ENCODE measurements at places on chromosomes 5 and 9.

DNA sequence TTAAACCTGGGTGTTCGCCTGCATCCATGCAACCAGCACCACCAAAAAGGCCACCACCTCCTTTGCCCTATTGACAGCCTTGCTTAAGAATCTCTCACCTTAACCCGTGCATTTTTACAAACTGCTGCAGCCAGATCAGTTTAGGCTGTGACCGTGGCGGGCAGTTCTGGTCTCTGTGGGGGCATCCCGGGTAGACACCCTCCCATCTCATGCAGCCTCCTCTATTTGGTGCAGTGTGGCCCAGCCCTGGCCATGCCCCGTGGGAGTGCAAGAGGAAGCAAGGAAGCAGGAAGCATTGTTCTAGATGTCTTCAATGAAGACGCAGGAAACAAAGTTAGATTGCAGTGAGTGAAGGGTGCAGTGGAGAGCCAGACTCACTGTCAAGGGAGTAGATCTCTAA, 108.8 kb upstream of the MVB12B start:
- no peak for DNase-seq

DNA sequence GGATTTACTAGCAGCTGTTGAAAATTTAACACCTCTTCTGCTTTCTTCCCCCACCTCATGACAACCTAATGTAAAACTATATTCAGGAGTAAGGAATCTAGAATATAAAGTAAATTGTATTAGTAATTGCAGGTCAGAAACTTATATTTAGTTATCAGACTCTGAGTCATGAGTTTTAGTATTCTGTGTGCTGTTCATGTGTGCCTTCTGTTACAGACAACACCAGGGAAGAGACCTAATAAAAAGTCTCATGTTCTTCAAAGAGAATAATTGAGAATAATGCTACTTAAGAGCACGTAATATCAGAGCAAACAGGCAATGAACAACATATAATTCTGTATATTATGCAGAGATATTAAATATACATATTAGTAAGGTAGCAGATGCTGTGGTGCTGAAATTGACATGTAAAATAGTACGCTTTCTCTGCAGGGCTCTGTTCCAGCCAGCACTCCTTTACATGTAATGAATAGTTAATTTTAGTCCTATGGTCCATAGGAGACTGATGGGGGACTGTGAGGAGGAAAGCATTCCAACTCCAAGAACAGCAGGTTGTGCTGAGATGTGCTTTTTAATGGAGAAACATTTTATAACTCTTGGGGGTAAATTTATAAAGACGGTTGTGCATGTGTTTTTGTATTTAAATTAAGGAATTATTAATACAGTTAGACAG, 106.4 kb downstream of the ZSWIM6 start:
- no peak for DNase-seq

DNA sequence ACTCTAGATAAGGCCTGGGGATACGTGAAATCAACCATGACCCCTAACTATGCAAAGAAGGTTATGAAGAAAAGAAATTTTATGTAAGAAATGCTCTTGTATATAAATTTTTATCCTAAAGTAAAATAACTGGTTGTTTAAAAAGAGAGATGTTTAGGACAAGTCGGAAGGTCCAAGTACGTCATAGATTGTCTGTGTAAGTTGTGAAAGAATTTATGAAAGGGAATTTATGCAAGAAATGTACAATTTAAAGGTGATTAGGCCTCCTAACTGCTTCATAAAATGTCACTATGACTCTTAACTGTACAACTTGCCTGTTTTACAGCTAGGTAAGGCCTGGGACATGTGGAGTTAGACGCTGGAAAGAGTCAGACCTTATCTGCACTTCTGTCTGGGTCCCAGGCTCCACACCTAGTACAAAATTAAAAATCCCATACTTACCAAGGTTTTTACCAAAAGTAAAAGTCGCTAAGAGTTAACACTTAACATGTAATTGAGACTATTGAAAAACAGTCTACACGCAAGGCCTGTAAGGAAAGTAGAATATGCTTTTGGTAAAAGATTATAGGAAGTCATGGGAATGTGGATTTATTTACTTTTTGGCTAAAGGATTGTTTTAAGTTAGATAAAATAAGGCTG, 77.4 kb downstream of the KIAA0825 start:
- DNase-seq, result no peak

DNA sequence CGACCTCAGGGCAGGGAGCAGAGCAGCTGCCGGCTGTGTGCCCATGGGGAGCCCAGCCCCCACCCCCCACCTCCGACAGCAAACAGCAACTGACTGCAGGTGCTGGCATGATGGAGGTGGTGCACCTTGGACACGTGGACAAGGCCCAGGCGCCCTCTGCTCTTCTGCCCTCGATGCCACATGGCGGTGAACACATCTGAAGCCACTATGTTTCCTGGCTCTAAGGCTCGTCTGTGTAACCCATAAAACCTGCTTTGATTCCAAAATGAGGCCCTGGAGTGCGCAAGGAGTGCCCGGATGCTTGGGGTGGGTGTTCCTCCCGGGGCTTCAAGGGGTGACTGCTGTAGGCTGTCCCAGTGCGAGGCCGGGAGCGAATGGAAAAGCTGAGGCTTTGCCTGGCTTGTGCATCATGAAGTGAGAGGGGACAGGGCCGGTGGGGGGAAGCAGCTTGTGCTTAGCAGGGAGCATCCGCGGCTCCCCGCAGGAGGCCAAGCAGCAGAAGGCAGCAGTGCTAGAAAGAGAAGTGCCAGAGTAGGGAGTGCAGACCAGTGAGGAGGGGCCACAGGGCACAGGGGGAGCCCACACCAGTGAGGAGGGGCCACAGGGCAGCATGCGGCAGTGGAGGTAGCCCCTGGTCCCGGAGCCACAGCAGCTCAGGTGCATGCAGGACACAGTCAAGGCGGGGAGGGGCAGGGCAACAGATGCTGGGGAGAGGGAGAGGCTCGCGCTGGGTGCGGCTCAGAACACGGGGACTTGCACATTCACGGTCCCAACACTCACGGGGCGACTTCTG, 30.0 kb downstream of the NKD2 start:
- DNase-seq, result no peak
